ENCODE measurements at places on chromosomes 16 and 17.

- no peak overlapping the region for H3K27ac ChIP-seq
- peaks cover 31% of the 10 kb centered on the region for H3K4me1 ChIP-seq
- no peaks in the 10 kb centered on the region for H3K27me3 ChIP-seq
- no peaks in the 10 kb centered on the region for H3K36me3 ChIP-seq
- no peak overlapping the region for H3K4me3 ChIP-seq
- no peak for DNase-seq
These were observed 15.0 kb downstream of the CA10 start for GRCh38 chr17:52143542-52143941.

DNA sequence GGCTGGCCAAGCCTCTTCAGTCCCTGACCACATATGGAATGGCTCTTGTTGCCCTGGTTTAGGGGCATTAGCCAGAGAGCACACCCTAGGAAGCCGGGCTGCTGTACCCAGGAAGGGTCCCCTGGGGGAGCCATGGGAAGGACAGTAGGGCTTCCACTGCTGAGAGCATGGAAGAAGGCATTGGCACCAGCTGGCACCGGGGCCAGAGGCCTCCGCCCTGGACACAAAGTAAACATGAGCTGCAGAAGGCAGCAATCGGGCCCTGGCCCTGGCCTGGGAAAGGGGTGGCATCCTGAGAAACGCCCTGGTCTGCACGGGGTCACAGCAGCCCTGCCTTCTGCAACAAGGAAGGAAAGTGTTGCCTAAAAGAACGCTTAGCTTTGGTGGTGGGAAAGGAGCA lies 49.4 kb downstream of the VAC14 start:
- H3K4me1 ChIP-seq = peaks cover 29% of the 10 kb centered on the region
- H3K36me3 ChIP-seq = no peaks in the 10 kb centered on the region
- peak overlapping the region; percentile 51 for H3K27ac ChIP-seq
- H3K4me3 ChIP-seq = no peak overlapping the region
- H3K27me3 ChIP-seq = no peaks in the 10 kb centered on the region

DNA sequence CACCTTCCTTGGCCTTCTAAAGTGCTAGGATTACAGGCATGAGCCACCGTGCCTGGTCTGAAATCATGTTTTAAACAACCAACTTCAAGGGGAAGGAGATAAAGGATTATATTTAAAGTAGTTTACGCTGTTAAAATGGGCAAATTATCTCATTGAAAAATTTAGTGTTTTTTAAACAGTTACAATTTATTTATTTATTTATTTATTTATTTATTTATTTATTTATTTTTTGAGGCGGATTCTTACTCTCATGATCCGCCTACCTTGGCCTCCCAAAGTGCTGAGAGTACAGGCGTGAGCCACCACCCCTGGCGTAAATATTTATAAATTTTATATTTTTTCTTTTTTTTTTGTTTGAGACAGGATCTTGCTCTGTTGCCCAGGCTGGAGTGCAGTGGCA lies 22.2 kb downstream of the CDK12 start:
- no peaks in the 10 kb centered on the region for H3K4me1 ChIP-seq
- peaks cover 56% of the 10 kb centered on the region for H3K36me3 ChIP-seq
- H3K27ac ChIP-seq = no peak overlapping the region
- no peak for DNase-seq
- no peak overlapping the region for H3K4me3 ChIP-seq
- H3K27me3 ChIP-seq = no peaks in the 10 kb centered on the region

- H3K27ac ChIP-seq = no peak overlapping the region
- H3K4me1 ChIP-seq = no peaks in the 10 kb centered on the region
- no peak for DNase-seq
These were observed 1011.9 kb downstream of the CDH8 start for GRCh38 chr16:61024180-61024900.

DNA sequence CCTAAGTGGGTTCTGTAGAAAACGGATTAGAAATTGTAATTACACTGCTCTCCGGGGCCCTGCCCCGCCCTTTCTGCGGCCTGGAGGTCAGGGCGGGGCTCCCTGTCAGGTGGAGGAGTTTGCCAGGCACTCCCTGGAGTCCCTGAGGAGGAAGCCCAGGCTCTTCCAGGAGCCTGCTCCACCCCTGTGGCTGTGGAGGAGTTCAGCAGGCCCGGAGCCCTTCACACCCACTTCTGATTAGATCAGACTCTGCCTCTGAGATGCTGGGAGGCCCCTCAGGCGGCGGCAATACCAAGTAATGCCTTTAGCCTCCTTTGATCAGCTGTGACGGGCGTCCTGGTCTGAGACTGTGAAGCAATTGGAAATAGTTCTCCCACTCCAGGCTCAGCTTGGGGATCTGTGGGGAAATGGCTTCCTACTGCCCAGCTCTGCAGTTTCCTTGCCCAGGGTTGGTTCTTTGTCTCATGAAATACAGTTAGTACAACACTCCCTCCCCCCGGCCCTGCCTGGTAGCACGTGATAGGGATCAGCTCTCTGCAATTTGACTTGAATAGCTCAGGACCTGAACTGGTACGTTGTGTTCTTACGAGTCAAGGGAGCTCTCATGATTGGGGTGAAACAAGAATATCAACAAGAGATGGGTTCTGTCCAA lies 22.3 kb downstream of the BAIAP2 start:
- peak overlapping the region; percentile 67 for H3K4me3 ChIP-seq
- H3K4me1 ChIP-seq = peaks cover 22% of the 10 kb centered on the region
- H3K27me3 ChIP-seq = no peaks in the 10 kb centered on the region
- peak; percentile 77 for DNase-seq
- H3K36me3 ChIP-seq = peaks cover 58% of the 10 kb centered on the region

GRCh38 chr17:76996741-76997694 lies 128.8 kb downstream of the MGAT5B start:
- H3K4me1 ChIP-seq = peaks cover 2% of the 10 kb centered on the region
- H3K36me3 ChIP-seq = no peaks in the 10 kb centered on the region
- H3K27me3 ChIP-seq = peaks cover 33% of the 10 kb centered on the region
- no peak overlapping the region for H3K4me3 ChIP-seq
- DNase-seq = no peak

DNA sequence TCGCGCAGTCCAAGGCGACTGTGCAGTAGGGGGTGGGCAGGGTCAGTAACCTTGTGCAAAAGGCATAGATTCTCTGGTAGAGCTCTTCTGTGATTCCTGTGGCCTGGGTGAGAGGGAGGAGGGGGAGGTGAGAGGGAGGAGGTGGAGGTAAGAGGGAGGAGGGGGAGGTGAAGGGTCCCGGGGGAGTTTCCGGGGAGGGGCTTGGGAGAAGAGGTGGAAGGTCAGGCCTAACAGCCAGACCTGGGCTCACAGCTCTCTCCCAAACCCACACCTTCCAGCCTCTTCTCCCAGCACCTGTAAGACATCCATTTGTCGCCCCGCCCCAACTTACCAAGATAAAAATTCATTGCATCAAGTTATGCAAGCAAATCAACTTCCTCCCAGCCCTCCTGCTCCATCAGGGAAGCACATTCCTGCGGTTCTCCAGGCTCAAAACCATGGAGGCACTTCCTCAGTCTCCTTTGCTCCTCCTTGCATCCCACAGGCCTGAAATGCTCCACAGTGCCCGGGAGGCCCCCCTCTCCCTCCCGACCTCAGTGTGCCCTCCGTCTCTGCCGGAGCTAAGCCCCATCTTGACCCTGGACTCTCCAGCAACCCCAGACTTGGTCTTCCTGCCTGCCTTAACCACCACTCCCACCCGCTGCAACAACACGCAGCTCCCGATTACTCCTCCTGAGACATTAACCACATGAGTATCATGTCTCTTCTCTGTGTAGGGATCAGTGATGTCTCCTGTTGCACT lies 30.5 kb downstream of the PIK3R6 start:
- no peaks in the 10 kb centered on the region for H3K36me3 ChIP-seq
- no peak for DNase-seq
- H3K27me3 ChIP-seq = no peaks in the 10 kb centered on the region
- H3K4me3 ChIP-seq = no peak overlapping the region
- peaks cover 9% of the 10 kb centered on the region for H3K4me1 ChIP-seq

DNA sequence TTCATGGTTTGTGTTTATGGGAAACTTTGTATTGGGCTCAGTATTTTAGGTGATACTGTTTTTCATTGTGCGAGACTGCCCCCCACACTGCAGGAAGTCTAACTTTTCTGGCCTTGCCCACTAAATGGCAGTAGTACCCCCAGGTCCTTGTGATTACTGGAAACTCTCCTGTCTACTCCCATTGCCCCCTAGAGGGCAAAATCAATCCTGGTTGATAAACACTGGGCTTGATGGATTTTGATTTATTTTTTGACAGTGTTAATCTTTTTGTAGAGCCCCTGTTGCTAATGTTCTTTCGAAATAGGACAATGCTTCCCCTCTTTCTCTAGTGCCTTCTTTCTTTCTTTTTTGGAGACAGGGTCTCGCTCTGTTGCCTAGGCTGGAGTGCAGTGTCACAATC lies 15.5 kb downstream of the METTL9 start:
- H3K4me1 ChIP-seq = peaks cover 21% of the 10 kb centered on the region
- DNase-seq = no peak
- H3K27ac ChIP-seq = peak overlapping the region; percentile 75
- peaks cover 25% of the 10 kb centered on the region for H3K36me3 ChIP-seq
- H3K4me3 ChIP-seq = no peak overlapping the region

DNA sequence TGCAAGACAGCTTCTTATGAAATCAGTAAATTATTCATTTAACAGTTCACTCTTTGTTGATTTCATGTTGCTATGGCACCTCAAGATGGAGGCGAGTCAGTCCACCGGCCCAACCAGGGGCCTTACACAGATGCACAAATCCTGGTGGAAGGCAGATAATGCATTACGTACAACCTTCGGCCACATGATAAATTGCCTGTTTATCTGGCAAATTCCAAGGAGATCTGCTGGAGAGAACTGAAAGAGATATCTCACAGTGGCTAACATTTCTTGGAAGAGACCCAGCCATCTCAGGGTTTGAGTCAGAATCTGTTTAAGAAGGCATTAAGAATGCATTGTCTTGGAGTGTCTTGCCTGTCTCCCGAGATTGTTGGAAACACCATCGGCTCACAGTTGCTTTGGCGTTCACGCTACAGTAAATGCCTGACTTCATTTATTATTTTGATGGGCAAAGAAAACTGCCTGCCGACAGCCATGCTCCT lies 225.6 kb downstream of the MSI2 start:
- no peak overlapping the region for H3K27ac ChIP-seq
- no peak for DNase-seq
- H3K4me3 ChIP-seq = no peak overlapping the region
- H3K36me3 ChIP-seq = peaks cover 6% of the 10 kb centered on the region
- no peaks in the 10 kb centered on the region for H3K27me3 ChIP-seq

DNA sequence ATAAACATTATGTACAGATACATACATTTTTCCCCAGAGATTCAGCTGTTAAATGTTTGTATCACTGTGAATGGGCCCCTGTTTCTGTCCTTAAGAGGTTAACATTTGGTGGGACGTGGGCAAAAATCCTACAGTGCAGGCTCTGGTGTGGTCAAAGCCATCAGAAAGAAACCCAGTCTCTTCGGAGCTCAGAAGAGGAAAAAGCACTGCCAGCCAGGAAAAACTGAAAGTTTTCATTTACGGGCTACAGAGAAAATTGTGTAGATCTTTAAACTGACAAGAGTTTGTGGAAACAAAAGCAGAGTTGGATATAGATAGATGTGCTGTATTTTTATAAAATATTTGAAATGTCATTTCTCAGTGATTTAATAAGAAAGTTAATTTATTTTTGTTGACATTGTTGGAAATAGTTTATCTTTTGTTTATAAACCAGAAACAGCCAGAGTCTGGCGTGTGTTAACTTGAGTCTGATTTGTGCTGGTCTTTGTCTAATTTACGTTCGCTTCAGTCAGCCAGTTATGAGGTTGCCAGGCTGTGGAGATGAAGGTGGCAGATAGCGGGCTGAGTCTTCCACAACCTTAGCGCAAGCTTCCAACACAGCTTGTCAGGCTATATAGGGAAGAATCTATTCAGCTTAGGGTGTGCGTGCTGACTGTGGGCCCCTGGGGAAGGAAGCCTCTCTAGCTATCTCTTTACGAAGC lies 9.5 kb upstream of the TEKT3 start:
- no peak for DNase-seq
- no peaks in the 10 kb centered on the region for H3K36me3 ChIP-seq
- H3K4me3 ChIP-seq = no peak overlapping the region
- H3K27me3 ChIP-seq = peaks cover 16% of the 10 kb centered on the region
- H3K27ac ChIP-seq = no peak overlapping the region

- no peaks in the 10 kb centered on the region for H3K4me1 ChIP-seq
- peaks cover 23% of the 10 kb centered on the region for H3K27me3 ChIP-seq
- no peak overlapping the region for H3K4me3 ChIP-seq
- no peaks in the 10 kb centered on the region for H3K36me3 ChIP-seq
- no peak for DNase-seq
These were observed 66.9 kb downstream of the PLXDC1 start for GRCh38 chr17:39084558-39084957.

DNA sequence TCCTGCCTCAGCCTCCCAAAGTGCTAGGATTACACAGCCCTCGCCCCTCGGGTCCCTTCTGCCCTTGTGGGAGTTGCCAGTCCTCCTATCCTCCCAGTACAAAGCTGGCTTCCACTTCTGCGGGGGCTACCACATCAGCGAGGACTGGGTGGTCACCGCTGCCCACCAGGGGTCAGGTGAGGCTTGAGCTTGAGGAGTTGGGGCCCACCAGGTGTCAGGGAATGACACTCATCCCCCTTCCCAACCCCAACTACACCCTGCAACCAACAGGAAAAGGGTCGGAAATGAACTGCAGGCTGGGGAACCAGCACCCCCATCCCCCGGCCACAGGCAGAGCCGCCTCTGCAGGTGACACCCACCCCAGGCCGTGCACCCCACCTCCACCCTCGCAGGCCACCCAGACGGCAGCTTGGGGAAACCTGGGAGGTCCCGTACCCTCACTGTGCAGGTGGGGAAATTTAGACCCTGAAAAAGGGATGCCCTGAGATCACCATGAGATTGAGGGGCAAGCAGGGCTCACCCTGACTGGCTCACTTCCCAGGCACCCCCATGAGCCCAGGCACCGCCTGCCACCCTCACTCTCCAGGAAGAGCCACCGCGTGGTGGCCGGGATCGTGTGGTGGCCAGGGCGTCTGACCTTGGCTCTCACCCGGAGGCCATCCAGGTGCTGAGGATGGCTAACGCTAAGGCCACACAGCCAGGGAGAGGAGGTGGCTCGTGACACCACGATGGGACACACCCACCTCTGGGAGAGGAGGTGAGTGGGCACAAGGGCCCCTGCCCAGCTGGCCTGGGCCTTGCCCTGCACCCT lies 8.0 kb downstream of the CTRB1 start:
- H3K27me3 ChIP-seq = no peaks in the 10 kb centered on the region
- no peak for DNase-seq
- no peak overlapping the region for H3K4me3 ChIP-seq

GRCh38 chr16:86519649-86520316 lies 9.5 kb downstream of the FOXF1 start:
- DNase-seq = peak; percentile 50
- H3K4me1 ChIP-seq = no peaks in the 10 kb centered on the region
- H3K27me3 ChIP-seq = peaks cover 43% of the 10 kb centered on the region
- H3K36me3 ChIP-seq = no peaks in the 10 kb centered on the region
- H3K27ac ChIP-seq = no peak overlapping the region

GRCh38 chr16:65002265-65002664 lies 119.6 kb downstream of the CDH11 start:
- no peak overlapping the region for H3K27ac ChIP-seq
- no peak overlapping the region for H3K4me3 ChIP-seq
- H3K36me3 ChIP-seq = no peaks in the 10 kb centered on the region
- DNase-seq = peak; percentile 4

GRCh38 chr16:67549240-67549639 lies 13.1 kb upstream of the CTCF start:
- H3K27me3 ChIP-seq = no peaks in the 10 kb centered on the region
- H3K4me3 ChIP-seq = no peak overlapping the region
- H3K36me3 ChIP-seq = peaks cover 6% of the 10 kb centered on the region
- H3K4me1 ChIP-seq = peaks cover 27% of the 10 kb centered on the region
- no peak overlapping the region for H3K27ac ChIP-seq
- DNase-seq = no peak
